Lung microvascular endothelial cell (primary cell): ENCODE measurements at places on chromosomes 3 and 15. TPM values are rescaled to one million over a fixed set of nuclear protein-coding genes. Genes with fewer than 3 reads are reported as not detected.

Gene A4GNT
- not detected in 2 replicates for total RNA-seq

- DNase-seq, result no peak
These were observed 149.9 kb upstream of the TMC3 start for GRCh38 chr15:81523867-81524266.

GRCh38 chr3:184688882-184689271 is 23.0 kb downstream of the MAGEF1 start:
- no peak for DNase-seq

DNA sequence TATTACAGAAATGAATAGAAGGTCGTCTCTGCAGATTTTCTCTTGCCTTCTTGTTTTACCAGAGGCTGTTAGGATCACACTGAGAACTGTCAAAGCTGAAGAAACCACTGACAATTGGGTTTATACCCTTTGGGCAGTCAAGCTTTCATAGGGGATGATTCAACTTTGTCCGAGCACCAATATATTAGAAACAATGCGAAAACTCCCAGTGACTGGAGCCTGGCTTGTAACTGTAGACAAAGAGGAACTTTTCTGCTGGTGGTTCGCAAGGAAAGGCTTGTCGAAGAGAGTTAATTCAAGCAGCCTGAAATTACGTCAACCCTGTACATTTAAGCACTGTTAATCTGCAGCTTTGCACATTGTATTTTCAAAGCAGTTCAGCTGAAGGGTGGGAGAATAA is 193.2 kb upstream of the ZNF385D start:
- DNase-seq, result no peak
